ENCODE measurements at places on chromosomes 12 and 14.

DNA sequence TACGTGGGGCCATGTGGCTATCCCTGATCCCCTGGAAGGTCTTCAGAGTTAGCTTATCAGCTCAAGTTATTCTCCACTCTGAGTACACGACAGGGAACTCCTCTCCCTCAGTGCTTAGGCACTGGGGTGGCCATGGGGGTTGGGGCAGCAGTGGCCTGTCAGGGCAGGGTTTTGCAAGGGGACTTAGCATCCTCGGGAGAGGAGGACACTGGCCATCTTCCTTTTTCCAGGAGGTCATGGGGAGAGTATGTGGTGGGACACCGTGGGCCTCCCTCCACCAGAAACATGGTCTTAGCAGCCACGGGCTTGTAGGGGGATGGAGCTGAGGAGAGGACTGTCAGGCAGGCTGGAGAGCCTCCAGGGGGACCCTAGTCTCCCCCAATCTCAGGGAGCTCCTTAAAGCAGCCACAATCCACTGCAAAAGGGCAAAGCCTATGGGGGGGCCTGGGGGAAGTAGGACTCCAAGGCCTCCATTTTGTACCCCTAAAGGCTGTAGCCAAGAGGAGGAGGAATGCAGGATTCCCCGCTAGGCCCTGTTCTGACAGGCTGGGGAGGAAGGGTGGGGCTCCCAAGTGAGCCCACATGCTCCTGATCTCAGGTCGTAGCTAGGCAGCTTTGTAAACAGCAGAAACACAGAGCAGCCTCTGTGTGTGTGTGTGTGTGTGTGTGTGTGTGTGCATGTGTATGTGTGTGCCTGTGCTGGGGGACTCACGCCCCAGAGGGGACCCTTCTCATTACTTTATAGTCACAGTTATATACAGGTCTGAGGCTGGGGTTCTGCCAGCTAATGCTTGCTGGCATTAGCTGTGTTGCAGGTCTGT is 36.6 kb downstream of the KRT80 start:
- no peak for DNase-seq

- no peak for DNase-seq
These were observed 7.4 kb upstream of the TMEM132C start for GRCh38 chr12:128259556-128260070.

GRCh38 chr12:15151161-15152091 is 69.8 kb downstream of the RERG start:
- no peak for DNase-seq

- DNase-seq = no peak
These were observed 69.4 kb downstream of the SPATA7 start for GRCh38 chr14:88454886-88455285.

- DNase-seq = no peak
These were observed 251.4 kb upstream of the RGS6 start for GRCh38 chr14:71680736-71681387.

DNA sequence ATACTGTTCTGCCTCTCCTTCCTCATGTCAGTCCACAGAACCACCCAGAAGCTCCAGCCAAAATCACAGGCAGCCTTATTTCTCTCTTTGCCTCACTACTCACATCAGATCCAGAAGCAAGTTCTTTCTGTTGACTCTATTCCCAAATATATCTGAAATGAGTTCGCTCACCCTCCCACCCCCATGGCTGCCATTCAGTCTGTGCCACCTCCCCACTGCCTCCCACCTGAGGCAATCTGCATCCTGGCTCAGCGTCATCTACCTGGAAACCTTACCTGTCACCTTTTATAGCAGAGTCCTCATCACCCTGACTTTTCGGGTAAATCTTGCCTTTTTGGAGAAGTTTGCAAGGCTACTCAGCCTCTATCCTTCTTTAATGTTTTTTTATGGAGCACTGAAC is 501.8 kb downstream of the BCL11B start:
- DNase-seq = no peak

DNA sequence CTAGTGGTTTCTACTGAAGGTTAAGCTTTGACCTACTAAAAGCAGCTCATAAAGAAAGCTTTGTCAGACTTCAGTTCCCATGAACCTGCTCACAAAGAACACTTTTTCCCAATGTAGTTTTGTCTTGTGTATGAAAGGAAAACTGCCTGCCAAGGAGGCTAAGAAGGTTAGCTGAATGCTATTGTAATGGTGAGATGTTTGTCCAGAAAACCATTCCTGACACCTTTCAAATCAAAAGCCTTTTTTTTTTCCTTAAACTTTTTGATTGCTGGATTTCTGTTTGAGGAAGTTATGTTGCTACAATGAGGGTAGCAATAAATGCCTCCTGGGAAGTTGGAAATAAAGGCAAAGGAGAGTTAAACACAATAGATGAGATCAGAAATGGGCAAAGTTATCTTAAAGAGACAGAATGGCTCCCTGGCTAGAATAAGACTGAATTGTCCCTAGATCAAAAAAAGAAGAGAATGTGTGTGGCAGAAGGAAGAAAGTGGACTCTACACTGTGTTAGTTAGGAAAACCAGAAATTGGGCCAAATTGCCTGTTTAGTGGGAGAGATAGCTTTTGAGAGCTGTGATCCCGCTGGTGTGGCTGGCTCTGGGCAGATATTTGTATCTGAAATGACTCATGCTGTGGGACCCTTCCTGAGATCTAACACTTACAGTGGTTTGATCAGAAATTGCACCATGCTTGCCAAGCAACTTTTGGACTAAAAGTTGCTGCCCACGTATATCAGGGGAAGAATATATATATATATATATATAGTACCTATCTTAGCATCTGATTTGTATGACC is 27.5 kb downstream of the TECPR2 start:
- DNase-seq = no peak

- DNase-seq = no peak
These were observed 3.7 kb downstream of the DACT1 start for GRCh38 chr14:58641509-58641908.

GRCh38 chr12:57836442-57837375 is 9.8 kb downstream of the CTDSP2 start:
- peak; percentile 68 for DNase-seq

- DNase-seq = no peak
These were observed 5.8 kb upstream of the MRPL42 start for GRCh38 chr12:93461503-93461902.

DNA sequence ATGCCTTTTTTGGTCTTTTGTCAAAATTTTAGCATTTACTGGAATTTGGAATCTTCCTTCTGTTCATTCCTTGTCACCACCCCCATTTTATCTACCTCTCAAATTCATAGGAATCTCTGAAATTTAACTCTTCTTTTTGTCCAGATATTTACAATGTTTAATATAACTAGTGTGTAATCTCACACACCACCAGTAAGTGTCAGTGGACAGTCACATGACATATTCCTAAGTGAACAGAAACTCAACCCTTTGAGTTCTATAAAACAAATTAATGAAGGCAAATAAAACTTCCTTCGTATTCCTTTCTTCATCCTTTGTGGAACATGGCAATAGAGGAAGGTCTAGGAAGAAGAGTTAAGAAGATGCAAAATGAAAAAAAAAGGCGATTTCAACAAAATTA is 26.6 kb downstream of the ATF7 start:
- no peak for DNase-seq

GRCh38 chr12:99130808-99131553 is 485.9 kb downstream of the APAF1 start:
- no peak for DNase-seq

- no peak for DNase-seq
These were observed 116.1 kb downstream of the SCARB1 start for GRCh38 chr12:124747426-124748161.

DNA sequence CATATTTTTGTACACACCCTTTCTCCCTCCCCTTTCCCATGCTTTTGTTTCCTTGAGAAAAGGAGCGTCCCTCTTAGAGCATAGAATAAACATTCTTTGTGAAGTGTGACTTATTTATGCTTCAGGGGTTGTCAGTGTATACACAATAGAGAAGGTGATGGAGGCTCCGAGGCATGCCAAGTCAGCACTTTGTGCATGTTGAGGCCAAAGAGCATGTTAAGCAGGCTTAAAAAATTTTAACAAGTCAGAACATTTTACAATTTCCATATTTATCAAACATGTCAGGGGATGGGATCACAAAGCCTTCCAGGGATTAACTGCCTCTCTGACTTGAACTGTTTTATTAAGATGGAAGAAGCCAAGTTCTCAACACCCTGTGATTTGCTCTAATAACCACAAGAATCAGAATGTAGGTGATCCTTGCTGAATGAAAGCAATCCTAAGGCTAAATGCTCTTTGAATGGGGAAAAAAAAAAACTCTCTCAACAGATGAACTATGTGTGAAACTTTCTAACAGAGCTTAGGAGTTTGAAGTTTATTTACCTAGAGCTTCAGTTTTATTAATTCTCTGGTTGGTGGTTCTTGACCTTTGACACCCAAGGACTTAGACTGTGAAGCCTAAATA is 223.1 kb downstream of the RAD51B start:
- DNase-seq = no peak

- DNase-seq = no peak
These were observed 17.7 kb upstream of the STXBP6 start for GRCh38 chr14:25067600-25067999.

DNA sequence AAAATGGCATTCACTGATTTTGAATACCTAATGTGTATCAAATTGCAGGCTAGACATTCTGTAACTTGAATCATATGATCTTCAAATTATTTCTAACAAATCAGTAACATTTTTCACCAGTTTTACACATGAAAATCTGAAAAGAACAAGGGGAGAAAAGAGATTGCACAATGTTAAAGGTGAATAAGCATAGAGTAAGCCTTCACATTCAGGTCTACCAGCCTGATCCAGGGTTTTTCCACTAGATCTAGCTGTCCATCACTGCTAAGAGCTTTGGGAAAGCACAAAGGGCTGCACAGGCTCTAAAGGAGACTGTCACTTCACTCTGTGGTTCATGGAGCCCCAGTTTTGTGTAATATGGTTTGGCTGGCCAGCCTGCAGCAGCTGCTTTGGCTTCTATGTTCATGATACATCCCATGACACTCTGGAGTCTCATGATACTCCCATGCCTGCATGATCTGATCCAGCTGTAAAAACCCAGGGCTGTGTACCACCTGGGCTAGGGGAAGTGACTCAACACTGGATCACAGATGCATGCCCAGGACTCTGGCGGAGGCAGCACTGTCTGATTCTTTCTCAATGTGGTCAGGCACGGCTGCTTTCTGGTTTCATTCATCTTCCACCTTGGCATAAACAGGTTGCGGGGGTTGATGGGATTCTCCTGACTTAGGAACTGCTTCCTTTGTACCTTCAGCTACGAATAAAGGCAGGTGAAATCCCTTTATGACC is 859.7 kb downstream of the GALC start:
- peak; percentile 35 for DNase-seq

- DNase-seq = no peak
These were observed 19.8 kb upstream of the MAP1LC3B2 start for GRCh38 chr12:116539361-116539771.

GRCh38 chr12:108911915-108912314 is 32.0 kb downstream of the DAO start:
- no peak for DNase-seq

- DNase-seq = no peak
These were observed 525.8 kb downstream of the FSCB start for GRCh38 chr14:43981135-43981768.

- no peak for DNase-seq
These were observed 1.5 kb downstream of the KRT73 start for GRCh38 chr12:52616680-52617402.

- no peak for DNase-seq
These were observed 49.0 kb upstream of the EGLN3 start for GRCh38 chr14:33999771-34000291.

DNA sequence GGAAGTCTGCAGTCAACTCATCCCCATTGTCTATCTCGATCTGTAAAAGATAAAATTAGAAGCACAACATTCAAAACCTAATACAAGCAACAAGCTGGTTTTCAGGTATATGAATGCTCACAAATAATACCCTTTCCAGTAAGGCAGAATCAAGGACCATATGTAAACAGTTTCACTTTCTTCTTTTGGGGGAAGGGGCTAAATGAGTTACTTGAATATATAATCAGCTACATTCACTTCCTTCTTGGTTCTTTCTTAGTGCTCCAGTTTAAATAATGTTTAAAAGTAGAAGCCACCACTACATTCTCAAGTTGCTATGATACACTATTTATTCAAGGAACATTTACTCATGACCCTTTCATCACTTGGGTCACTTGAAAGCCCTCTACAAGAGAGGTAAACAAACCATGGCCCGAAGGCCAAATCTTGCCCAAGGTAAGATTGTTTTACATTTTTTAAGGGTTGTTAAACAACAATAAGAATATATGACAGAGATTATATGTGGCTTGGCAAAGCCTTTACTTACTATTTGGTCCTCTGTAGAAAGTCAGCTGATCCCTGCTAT is 10.3 kb downstream of the TWF1 start:
- DNase-seq = no peak

DNA sequence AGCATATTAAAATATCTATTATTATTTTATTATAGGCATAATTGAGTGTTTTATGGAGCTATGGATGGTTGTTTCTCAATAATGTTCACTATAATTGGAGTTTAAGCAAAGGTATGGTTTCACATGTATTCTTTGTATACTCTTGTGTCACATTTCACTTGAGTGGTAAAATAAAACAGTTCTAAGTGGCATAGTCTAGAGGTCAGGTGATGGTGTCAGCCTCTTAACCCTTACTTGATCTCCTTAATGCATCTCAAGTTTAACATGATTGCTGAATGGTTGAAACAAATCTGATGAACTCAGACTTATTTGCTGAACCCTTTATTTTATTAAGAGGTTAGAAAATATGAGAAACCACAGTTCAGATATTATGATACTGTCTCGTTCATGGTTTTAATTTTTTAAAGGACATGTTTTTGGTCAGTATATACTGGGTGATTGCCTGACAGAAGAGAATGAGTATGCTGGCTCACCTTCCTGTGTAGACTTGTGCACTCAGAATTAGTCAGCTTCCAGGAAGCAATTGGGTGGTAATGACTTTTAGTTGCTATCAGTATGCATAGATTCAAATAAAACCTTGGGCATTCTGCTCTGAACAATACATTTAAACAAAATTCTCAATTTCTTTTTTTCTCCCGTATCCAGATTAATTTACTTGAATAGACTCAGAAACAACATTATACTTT is 464.6 kb downstream of the PCNX1 start:
- DNase-seq = no peak

- DNase-seq = no peak
These were observed 227.6 kb upstream of the FOXN3 start for GRCh38 chr14:89644641-89645040.

DNA sequence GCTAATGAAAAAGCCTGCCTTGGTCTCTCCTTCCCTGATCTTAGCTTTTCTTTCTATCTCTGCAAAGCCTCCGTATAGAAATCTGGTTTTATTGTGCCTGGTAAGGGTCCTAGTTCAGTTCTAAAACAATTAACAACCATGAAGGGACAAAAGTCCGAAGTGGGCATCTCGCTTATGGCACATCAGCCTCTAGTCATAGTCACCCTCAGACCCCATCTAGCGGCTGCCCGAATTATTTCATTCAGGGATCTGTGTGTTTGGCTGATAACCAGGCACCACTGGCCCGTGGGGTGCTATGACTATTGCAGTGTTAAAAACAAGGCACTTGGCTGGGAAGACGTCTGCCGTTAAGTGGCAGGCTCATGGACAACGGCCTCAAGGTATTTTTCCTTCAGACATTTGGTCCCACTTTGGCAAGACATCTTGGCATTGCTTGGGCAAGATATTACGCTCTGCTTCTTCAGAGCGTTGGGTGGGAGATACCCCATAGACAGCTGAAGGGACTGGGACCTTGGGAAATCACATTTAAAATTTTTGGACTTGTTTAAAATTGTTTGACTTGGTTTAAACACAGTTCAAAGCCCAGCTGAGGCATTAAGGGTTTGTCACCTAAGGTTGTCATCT is 87.1 kb downstream of the SINHCAF start:
- DNase-seq = peak; percentile 33

Data from smooth muscle cell of the brain vasculature (primary cell).